ENCODE measurements at places on chromosomes 12 and 14.
A peak's percentile ranks its signal among the peaks of the same experiment; 100 is the strongest.

GRCh38 chr14:68250927-68251768, 431.6 kb downstream of the RAD51B start:
- DNase-seq, result no peak

DNA sequence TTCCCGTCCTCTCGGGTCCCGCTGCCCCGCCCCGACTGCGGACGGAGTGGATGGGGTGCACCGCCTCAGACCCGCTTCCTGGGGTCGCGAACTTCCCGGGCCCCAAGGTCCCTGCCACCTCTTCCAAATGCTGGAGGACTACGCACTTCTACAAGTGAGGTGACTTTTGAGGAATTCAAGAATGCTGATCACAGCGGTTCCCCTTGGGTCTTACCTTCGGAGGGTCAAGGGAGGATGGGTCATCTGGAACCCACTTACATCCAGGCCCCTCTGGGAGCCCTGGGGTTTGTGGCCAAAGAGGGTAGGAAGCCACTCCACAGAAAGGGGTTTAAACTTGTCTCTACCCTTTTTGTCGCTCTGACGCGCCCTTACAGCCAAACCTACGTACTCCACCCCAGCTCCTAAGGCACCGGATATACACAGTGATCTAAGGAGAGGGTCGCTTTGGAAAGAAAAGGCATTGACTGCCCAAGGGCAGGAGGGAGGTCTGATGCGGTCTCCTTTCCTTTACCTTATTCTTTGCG, 532 bp upstream of the PRKD1 start:
- no peak for DNase-seq

- DNase-seq, result no peak
Measured at GRCh38 chr12:3218228-3219171, 141.3 kb downstream of the TSPAN9 start.

GRCh38 chr12:93379326-93379980, 1.7 kb downstream of the NUDT4 start:
- peak; percentile 49 for DNase-seq

DNA sequence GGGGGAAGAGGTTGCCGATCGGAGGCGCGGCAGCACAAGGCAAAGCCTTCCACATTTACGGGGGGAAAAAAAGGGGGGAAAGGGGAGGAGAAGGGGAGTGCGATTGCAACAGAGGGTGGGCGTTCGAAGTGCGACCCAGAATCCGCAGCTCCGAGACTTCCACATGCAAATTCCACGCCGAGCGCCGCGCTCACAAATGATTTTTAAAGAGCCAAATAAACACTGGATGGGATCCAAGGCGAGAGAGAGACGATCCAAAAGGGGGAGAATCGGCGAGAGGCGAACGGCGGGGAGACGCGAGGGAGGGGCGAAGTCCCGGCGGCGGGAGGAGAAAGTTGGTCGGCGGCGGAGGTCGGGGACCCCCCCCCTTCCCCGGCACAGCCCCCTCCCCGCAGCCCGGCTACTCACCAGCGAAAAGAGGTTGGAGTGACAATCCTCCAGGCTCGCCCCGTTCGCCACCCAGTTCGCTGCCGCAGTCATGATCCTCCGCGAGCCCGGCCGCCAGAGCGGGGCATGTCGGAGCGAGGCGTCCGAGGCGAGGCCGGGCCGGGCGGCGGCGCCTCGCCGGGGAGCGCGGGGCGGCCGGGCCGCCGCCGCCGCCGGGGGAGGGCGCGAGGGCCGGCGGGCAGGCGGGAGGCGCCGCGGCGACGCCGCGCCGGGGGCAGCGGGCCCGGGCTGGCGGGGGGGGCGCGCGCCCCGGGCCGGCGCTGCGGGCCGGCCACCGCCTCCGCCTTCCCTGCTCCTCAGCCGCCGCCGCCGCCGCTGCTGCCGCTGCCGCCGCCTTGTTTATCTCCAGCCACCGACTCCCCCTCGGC, 634 bp downstream of the MED13L start:
- DNase-seq, result peak; percentile 62

DNA sequence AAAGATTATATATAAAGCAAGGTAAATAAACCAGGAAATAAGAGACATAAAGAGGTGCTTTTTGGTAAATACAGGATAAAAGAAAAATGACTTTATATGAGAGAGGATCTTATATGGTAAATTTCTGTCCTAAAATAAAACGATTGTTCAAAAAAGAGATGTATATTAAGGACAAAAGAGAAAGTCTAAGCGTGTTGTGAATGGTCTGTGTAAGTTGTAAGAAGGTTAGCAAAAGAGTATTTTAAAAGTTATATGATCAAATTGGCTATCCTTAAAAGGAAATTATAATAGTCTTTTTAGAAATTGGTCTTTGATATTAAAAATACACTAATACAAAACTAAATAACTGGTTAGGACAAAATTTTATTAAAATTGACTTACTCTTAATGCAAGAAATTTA, 14.1 kb upstream of the ACSM4 start:
- no peak for DNase-seq

DNA sequence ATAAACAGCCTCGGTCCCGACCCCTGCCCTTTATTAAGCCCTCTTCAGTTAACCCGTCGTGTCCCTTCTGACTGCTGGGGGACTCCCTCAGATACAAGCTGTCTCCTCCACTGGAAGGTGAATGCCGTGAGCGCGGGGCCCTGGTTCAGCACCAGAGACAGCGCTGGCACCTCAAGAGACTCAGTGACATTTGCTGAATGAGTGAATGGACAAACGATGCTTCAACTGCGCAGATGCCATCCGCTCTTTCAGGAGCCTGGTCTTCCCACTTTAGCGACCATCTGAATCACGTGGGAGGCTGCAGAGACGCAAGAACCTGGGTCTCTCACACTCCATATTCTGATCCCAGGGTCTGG, 92.6 kb upstream of the SFSWAP start:
- no peak for DNase-seq
